Smooth muscle cell of the pulmonary artery (primary cell): ENCODE measurements at places on chromosomes 5 and 9. TPM values are rescaled to one million over a fixed set of nuclear protein-coding genes. Genes with fewer than 3 reads are reported as not detected.

IL5 gene
- not detected in 2 replicates for total RNA-seq

LPAR1 gene
- 58.6 and 95.9 TPM in 2 replicates for total RNA-seq

S100Z gene
- not detected in 2 replicates for total RNA-seq

KLHL3 gene
- 3.6 and 4.2 TPM in 2 replicates for total RNA-seq

DMRT3 gene
- total RNA-seq, result not detected in 2 replicates

NXNL2 gene
- 1.1 and 1.3 TPM in 2 replicates for total RNA-seq

LRRC14B gene
- not detected in 2 replicates for total RNA-seq

PCDHGA7 gene
- total RNA-seq, result 6.9 and 10.3 TPM in 2 replicates

JAKMIP2 gene
- 0.13 and 0.26 TPM in 2 replicates for total RNA-seq

SPINK9 gene
- total RNA-seq, result not detected in 2 replicates

PLK2 gene
- total RNA-seq, result 298 and 487 TPM in 2 replicates

SMIM33 gene
- total RNA-seq, result not detected in 2 replicates

SPATA31D4 gene
- not detected in 2 replicates for total RNA-seq

ADAMTS12 gene
- 27.1 and 49.7 TPM in 2 replicates for total RNA-seq

CSF2 gene
- 1.9 TPM in 1 of 2 replicates, not detected in the other for total RNA-seq

DIRAS2 gene
- 0.03 and 0.33 TPM in 2 replicates for total RNA-seq

TSC1 gene
- 48.7 and 52.7 TPM in 2 replicates for total RNA-seq

LRRC19 gene
- total RNA-seq, result not detected in 2 replicates

SLC22A4 gene
- 0.78 and 6.7 TPM in 2 replicates for total RNA-seq

GADD45G gene
- 0.20 and 0.36 TPM in 2 replicates for total RNA-seq

C7 gene
- 1.5 and 36.9 TPM in 2 replicates for total RNA-seq

AP3S1 gene
- 66.4 and 92.6 TPM in 2 replicates for total RNA-seq

SPATA31A3 gene
- not detected in 2 replicates for total RNA-seq

GRXCR2 gene
- total RNA-seq, result not detected in 2 replicates

ADCY2 gene
- 0.07 TPM in 1 of 2 replicates, not detected in the other for total RNA-seq

NRG2 gene
- 0.98 and 1.6 TPM in 2 replicates for total RNA-seq

NSG2 gene
- total RNA-seq, result not detected in 2 replicates

KCNV2 gene
- total RNA-seq, result not detected in 2 replicates

LCNL1 gene
- 0.50 and 1.1 TPM in 2 replicates for total RNA-seq

PRUNE2 gene
- 27.0 and 135 TPM in 2 replicates for total RNA-seq

SAXO1 gene
- total RNA-seq, result under 0.01 TPM in 1 of 2 replicates, not detected in the other

WDR38 gene
- not detected in 2 replicates for total RNA-seq

ZNF367 gene
- 2.7 and 3.6 TPM in 2 replicates for total RNA-seq

PCDHB6 gene
- 0.20 and 0.36 TPM in 2 replicates for total RNA-seq

CDC25C gene
- 0.69 and 1.8 TPM in 2 replicates for total RNA-seq

RNF183 gene
- total RNA-seq, result not detected in 2 replicates

IL13 gene
- total RNA-seq, result not detected in 2 replicates

CEL gene
- total RNA-seq, result 0.20 and 0.99 TPM in 2 replicates

SPATA31C1 gene
- not detected in 2 replicates for total RNA-seq

ADAMTSL1 gene
- 111 and 128 TPM in 2 replicates for total RNA-seq

FOXI1 gene
- not detected in 2 replicates for total RNA-seq

TMC1 gene
- 0.17 and 0.59 TPM in 2 replicates for total RNA-seq

KCNN2 gene
- total RNA-seq, result 0.17 TPM in 1 of 2 replicates, not detected in the other

AJM1 gene
- 3.6 and 4.0 TPM in 2 replicates for total RNA-seq

PCDHB5 gene
- total RNA-seq, result 0.36 and 2.2 TPM in 2 replicates

SKIC3 gene
- 148 and 161 TPM in 2 replicates for total RNA-seq

MYMK gene
- not detected in 2 replicates for total RNA-seq

PCA3 gene
- 0.07 and 0.13 TPM in 2 replicates for total RNA-seq

LCN12 gene
- 0.20 TPM in 1 of 2 replicates, not detected in the other for total RNA-seq

PDGFRB gene
- 195 and 656 TPM in 2 replicates for total RNA-seq

FOXE1 gene
- 0.07 TPM in 1 of 2 replicates, not detected in the other for total RNA-seq

GFI1B gene
- not detected in 2 replicates for total RNA-seq

HTR1A gene
- total RNA-seq, result not detected in 2 replicates

PCDHGA2 gene
- total RNA-seq, result 2.8 and 4.2 TPM in 2 replicates

INSL4 gene
- total RNA-seq, result not detected in 2 replicates

IFNA2 gene
- not detected in 2 replicates for total RNA-seq
